ENCODE measurements at places on chromosomes 5 and 9.

- DNase-seq = no peak
These were observed 218.4 kb downstream of the GAPVD1 start for GRCh38 chr9:125479846-125480615.

- peak; percentile 97 for DNase-seq
These were observed 101.7 kb downstream of the GDNF start for GRCh38 chr5:37738057-37738691.

DNA sequence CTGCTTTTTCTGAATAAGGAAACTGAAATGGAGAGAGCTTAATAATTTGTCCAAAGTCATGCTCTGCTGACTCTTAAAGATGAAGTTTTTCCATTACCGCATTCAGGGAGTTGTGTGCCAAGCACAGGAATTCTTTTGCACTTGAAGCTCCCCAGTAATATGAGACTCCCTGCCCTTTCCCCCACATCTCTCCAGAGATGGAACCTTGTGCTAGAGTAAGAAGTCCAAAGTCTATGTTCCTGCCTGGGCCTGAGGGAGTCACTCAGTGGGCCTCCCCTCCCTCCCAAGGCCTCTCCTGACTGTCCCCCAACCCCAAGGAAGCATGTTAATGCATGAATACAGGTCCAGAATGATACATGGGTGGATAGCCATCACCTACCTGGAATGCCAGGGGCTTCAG, 173.3 kb upstream of the SEMA6A start:
- DNase-seq = no peak

GRCh38 chr9:30574355-30575151, 1809.9 kb upstream of the ACO1 start:
- no peak for DNase-seq

DNA sequence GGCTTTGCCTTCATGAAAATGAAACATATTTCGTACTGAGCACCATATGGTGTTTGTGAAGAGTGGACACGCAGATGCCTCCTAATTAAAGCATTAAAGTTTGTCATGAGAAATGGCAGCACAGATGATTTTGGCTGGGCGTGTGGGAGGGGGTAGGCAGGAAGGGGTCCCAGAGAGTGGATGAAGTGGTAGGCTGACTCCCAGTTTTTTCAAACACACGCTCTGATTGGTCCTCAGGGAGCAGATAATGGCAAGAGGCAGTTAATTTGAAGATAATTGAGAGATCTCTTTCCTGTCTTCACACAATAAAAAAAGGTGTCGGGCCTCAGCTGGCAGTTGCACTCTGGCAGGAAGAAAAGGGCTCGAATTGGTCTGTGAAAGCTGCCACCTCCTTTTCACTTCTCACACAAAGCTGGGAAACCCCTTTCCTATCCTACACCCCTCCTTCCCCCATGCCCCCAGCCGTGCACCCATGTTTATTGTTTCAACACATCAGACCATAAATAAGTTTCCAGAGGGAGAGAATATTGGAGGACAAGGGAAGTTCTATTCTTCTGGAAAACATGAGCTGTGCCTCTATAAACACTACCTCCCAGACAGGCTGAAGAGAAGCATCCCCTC, 429.6 kb downstream of the ARHGEF28 start:
- DNase-seq = no peak

GRCh38 chr5:77864997-77865396, 88.9 kb upstream of the TBCA start:
- DNase-seq = no peak

DNA sequence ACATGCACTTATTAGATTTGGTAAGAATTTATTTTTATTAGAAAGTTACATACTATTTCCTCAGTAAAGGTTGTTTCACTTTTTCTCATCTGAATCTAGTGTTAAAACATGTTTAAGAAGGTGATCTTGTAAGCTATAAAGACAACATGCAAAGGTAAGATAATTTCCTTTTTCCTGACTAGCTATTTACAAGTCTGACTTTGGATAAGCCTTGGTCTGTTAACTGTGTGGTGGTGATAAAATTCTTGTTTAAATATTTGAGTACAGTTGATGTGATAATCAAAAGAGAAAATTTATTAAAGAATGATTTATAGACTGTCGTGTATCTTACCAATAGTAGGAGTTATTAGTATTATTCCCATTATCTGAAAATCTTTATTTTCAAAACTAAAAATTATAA, 36.9 kb upstream of the GPR21 start:
- DNase-seq = no peak

DNA sequence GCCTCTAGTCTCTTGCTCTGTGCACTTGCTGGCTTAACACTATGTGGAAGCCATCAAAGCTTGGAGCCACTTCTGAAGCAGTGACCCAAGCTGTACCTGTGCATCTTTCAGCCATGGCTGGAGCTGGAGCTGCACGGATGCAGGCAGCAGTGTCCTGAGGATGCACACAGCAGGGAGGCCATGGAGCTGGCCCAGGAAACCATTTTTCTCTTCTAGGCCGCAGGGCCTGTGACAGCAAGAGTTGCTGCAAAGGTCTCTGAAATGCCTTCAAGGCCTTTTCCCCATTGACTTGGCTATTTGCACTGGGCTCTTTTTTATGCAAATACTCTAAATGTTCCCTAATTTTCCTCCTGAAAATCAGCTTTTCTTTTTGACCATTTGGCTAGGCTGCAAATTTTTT, 12.9 kb upstream of the ZNF484 start:
- no peak for DNase-seq

- DNase-seq = no peak
These were observed 8.9 kb upstream of the AGXT2 start for GRCh38 chr5:35056686-35057085.

All from astrocyte of the cerebellum (primary cell).